ENCODE measurements at places on chromosomes 6 and 20. TPM values are rescaled to one million over a fixed set of nuclear protein-coding genes. Genes with fewer than 3 reads are reported as not detected.

Gene FAM162B
- 16.4 TPM for total RNA-seq

Gene MUC21
- not detected for total RNA-seq

Gene COL20A1
- 0.20 TPM for total RNA-seq

Gene SCGN
- not detected for total RNA-seq

GRCh38 chr6:45184937-45185336 lies 143.2 kb upstream of the RUNX2 start:
- DNase-seq, result no peak

Data from tibial nerve (tissue), 4 donors.